ENCODE measurements at places on chromosomes 11 and 22. TPM values are rescaled to one million over a fixed set of nuclear protein-coding genes. Genes with fewer than 3 reads are reported as not detected.

DNA sequence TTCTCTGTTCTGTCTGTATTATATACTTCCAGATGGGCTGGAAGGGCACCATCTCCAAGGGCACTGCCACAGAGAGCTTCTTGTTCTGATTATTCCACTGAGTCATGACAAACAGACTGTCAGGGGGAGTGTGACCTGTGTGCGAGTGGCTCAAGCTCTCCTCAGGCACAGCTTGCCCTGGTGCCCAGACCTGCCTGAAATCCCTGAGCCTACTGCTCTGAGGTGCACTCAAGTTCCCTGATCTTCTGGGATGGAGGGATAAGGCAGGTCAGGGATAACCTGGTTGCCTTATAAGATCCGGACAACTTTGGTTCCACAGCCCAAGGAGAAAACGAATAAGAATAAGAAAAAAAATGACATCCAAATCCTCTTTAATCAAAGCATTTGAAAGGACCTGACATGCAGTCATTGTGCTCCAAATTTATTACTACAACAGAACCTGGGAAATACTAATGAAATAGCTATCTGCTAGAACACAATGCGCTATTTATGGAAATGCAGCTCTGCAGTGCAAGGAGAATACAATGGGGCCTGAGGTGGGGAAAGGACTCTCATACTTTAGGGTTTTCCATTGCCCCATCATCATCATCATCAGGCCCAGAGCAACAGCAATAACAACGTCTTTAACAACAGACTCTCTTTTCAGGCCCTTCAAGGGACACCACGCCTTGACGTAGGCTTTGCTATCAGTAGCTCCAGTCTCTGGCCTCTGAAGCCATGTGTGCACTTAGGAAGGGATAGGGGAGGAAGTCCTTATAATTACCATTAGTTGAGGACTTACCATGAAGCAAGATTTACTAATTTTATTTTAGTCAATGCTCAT, 217.1 kb upstream of the KIRREL3 start:
- DNase-seq = no peak

GRCh38 chr22:49026494-49027367, 800.9 kb downstream of the BRD1 start:
- no peak for DNase-seq

GRCh38 chr22:21624120-21624879, 5.5 kb downstream of the YDJC start:
- no peak for DNase-seq

DNA sequence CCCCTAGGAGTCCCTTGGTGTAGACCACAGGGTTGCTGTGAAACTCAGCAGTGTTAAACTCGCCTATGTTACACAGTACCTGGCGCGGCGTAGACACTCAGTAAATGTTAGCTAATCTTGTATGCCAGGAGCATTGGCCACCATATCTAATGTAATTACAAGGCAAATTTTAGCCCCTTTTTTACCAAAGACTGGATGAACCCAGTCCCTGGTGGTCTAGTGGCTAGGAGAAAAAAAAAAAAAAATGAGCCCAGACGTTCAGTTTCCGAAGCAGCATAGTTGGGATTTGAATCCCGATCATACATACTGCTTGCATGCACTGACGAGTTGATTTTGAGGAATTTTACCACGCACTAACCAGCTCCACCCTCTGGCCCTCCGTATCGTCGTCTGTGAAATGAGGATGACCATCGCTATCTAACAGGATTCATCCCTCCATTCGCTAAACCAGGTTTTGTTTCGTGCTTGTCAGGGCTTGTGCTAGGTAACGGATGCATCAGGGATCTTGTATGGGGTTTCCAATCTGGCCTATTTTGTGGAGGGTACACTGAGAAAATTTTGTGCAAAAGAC, 688 bp downstream of the PTS start:
- DNase-seq = no peak

DNA sequence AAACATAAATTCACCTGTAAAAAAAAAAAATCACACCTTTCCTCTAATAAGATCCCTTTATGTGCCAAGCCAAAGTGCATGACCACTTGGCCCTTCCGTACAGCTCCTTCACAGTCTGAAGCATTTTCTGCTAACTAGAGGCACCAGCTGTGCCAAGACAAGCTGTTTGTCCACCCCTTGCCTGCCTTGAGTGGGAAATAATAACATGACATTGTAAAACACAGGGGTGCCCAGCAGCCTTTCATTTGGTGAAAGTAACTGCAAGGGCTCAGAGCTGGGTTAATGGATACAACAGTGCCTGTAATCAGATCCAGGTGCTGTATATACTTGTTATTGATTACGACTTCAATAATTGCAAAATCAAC, 59.2 kb downstream of the DDIAS start:
- no peak for DNase-seq

DNA sequence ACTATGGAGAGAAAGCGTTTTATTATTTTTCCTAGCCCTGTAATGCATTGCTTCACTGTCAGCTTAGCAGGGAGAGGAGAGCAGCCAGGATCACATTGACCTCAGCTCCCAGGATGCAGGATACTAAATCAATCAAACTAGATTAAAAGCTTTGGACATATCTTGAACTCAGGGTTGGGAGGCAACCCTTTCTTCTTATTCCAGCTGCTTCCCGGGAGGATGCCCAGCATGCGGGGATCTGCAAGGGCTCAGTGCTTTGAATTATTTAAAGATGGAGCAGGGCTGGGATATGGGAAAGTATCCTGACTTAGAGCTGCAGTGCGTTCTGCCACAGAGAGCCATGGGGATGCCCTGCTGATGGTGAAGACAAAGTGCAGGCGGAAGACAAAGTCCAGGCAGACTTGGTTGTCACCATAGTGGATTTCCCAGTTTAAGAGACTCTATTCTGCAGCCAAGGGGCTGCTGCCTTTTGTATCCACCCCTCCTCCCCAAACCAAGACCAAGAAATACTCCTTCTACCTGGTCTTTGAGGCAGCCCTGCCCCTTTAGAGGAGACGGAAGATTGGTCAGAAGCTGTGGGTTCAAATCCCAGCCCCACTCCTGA, 1035.0 kb downstream of the TBC1D22A start:
- DNase-seq = no peak

- no peak for DNase-seq
Observed at GRCh38 chr11:70433966-70434812, 35.9 kb downstream of the CTTN start.

- no peak for DNase-seq
Observed at GRCh38 chr11:63841554-63841953, 2.6 kb downstream of the MARK2 start.

- DNase-seq = peak; percentile 73
Observed at GRCh38 chr22:20268279-20269012, at the start of gene RTN4R. RTN4R (minus strand) TSS chr22:20268318; CDS start chr22:20268092, 226 bp downstream.

DNA sequence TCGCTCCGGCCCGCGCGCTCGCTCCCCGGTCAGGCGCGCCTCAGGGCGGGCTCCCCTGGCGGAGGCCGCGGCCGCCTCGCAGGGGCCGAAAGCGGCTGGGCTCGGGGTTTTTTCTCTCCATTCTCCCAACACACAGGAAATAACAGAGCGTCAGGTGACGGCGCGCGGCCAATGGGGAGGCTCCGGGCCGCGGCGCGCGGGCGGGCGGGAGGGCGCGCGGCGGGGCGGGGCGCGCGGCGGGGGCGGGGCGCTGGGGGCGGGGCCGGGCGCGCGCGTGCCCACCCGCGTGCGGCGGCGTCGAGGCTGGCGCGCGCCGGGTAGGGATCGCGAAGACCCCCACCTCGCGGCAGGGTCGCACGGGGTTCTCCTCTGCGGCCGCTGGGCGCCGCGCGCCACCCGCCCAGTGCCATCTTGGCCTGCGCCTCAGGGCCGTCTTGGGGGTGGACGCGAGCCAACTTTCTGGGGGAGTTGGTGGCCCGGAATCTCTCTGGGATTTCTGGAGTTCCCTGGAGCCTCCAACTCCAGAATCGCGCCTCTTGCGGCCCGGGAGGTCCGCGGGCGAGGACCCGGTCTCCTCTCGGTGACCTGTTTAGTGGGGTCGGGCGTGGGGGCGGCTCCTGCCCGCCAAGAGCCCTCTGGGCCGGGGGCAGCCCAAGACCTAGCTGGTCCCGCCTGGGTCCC, at the start of gene TCF20:
TCF20 (minus strand) TSS at position 144 of the 681 bp plus-strand sequence. CDS start 55,348 bp downstream, outside the sequence.
- peak; percentile 82 for DNase-seq

DNA sequence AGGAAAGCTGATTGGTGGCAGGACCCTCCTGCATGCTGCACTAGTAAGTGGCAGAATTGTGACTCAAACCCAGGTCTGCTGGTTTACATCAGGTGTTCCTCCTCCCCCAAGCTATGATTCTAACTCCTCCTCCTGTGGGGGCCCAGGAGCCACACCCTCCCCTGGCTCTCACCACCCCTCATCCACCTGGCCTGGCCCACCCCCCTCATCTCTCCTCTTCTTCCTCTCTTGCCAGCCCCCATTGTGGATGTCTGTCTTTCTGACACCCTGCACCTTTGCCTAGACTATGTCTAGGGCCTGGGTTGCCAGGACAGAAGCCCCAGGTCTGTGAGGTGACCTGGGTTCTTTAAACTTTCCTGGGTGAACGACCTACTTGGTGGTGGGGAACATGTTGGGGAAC, 59.9 kb downstream of the GRIK4 start:
- no peak for DNase-seq

DNA sequence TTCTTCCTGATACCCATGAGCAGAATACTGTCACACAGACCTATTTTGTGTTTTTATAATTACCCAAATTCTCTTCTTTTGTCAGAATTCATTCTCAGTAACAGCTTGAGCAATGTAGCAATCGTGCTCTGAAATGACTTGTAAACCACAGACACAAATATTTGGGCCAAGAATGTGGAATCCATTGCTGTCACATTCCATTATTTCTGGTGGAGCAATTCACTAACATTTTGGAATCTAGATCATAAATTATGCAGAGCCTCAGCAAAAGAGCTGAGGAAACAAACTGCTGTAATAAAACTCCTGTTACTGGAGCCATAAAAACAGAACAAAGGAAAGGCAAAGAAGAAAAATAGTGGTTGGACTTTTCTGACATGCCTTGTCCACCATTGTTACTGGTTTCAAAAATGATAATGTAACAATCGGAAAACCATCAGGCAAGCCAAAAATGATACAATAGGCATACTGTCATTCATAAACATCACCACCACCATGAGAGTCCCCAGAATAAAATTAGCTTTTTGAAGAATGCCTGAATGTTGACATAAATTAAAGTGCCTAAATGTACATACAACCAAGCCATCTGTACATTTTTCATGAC, 223.4 kb upstream of the PITPNB start:
- DNase-seq = no peak

- DNase-seq = no peak
Observed at GRCh38 chr11:124674571-124674970, 867 bp downstream of the SPA17 start.

DNA sequence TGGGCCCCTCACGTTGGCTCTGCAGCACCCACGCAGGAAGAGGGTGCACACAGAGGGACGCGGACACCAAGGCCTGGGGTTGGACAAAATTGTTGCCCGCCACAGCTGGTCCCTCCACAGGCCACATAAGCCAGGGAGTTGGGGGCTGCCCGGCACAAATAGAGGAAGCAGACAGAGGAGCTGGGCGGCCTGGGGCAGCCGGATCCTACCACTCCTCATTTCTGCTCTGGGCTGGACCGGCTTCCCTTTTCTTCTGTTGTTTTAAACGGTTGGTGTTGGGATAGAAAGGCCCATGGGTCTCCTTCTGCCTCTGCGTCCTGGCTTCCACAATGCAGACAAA, 36.4 kb upstream of the LINC01488 start:
- peak; percentile 53 for DNase-seq

GRCh38 chr11:85089654-85090053, 537.5 kb downstream of the DLG2 start:
- no peak for DNase-seq

GRCh38 chr11:63906585-63906984, 10.4 kb downstream of the RCOR2 start:
- no peak for DNase-seq

CWC15 gene
- total RNA-seq = 26.4 TPM

OR2AT4 gene
- total RNA-seq = not detected

PHF21A gene
- total RNA-seq = 10.1 TPM

PANX3 gene
- total RNA-seq = not detected

CCDC188 gene
- total RNA-seq = not detected

TRIM64C gene
- total RNA-seq = not detected

MPZL2 gene
- total RNA-seq = 20.7 TPM

TEX12 gene
- 0.31 TPM for total RNA-seq

SCO2 gene
- total RNA-seq = 3.5 TPM

PGA5 gene
- total RNA-seq = 0.20 TPM

All from right lobe of liver (tissue), 6 donors.